ENCODE measurements at places on chromosomes 11 and 22. TPM values are rescaled to one million over a fixed set of nuclear protein-coding genes. Genes with fewer than 3 reads are reported as not detected.

DNA sequence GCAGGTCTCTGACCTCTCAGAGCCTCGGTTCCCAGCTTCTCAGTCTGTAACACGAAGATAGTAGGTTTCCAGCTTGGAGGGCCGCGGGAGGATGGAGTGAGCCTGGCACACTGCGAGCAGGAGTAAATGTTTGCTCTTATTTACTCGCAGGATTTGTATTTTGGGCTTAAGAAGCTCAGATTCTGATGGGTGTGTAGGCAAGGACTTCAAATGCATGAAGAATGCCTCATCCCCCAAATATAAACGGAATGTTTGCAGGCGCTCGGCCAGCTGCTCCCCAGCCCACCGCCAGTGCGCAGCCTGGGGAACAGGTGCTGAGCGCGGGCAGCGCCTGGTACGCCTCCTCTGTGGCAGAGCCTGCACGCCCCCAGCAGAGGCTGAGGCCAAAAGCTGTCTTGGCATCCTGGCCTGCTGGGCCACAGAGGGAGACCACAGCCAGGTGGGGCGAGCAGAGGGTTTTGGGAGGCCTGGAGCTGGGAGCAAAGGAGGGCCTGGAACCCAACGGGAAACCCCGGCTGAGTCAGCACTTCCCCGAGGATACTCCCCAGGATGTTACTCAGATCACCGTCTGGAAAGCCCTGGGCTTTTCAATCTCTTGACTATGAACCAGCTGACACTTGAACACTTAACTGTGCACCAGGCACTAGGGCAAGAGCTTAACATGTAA, 9.4 kb downstream of the EHD1 start:
- DNase-seq: no peak

FGF3 gene
- not detected for total RNA-seq

FXYD6 gene
- total RNA-seq: 59.7 TPM

- peak; percentile 15 for DNase-seq
Observed at GRCh38 chr22:33919391-33920196, 682 bp downstream of the LARGE1 start.

GRCh38 chr11:110773442-110773841, 61.2 kb upstream of the ARHGAP20 start:
- no peak for DNase-seq

TRIM51 gene
- total RNA-seq: not detected

GRCh38 chr11:58647866-58648265, 25.4 kb downstream of the CNTF start:
- DNase-seq: no peak

DNA sequence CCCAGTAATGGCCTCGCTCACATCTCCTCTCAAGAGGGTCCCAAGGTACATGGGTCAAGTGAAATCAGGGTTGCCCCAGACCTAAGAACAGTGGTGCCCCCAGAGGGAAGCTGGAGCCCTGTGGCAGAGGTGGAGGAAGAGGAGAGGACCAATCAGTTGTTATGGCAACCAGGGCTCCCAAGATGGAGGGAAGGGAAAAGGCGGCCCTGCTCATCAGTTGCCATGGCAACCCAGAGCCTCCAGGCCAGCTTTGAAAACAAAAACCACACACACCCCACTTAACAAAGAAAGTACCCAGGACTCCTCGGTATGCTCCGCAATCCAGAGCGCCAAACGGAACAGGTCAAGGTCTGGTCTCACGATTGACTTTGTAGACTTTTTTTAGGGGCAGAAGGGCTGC, 53.5 kb upstream of the SLC35C1 start:
- DNase-seq: no peak

ARHGAP20 gene
- 8.8 TPM for total RNA-seq

DNA sequence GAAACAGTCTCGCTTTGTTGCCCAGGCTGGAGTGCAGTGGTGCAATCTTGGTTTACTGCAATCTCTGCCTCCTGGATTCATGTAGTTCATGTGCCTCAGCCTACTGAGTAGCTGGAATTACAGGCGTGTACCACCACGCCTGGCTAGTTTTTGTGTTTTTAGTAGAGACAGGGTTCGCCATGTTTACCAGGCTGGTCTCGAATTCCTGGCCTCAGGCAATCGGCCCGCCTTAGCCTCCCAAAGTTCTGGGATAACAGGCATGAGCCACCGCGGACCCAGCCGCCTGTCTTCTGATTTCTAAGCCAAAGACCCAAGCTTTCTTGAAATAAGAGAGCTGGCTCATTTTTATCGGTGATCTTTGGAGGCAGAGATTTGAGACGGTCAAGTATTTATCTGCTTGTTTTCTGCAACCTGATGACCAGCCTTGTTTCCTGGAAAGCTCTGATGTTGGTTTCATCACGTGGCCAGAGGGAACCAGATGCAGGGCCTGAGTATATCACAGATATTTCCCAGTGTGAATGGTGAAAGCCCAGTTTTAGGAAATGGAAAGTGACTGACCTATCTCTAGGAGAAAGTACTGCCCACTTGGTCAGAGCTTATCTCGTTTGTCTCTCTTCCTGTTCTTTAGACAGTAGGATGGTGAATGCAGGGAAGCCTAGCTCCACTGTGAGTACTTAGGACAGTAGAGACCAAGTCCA, 5.7 kb upstream of the SIDT2 start:
- no peak for DNase-seq

CCDC81 gene
- total RNA-seq: 0.78 TPM

DNA sequence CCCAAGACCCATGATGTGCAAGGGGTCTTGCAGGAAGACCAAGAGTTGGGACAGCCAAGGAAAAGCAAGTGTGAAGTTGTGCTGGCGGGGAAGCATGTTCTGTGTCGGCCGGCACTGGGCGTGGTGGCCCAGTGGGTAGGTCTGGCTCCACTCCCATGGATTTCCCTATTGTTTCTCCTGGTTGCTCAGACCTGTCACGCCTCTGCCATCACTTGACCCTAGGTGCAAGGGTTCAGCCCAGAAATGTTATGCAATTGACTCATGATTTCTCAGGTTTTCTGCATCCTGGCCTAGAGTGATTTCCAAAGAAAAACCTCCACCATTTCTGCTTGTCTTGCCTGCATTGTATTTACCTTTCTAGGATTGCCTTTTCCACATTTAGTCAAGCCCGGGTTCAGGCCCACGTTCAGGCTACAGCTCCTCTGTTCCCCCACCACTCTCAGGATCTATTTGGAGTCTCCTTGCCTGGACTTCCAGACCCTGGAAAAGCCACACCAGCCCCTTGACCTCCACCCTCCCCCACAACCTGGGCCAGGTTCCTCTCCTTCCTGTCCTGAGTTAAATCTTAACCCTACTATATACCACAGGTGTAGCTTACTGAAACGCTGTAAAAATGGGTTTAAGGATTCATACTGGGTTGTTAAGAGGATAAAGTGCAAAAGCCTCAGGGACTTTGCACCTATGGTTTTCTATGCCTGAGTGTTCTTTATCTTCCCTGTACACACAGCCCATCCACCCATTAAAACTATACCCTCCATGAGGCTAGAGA, 17.5 kb upstream of the FOLR1 start:
- no peak for DNase-seq

- DNase-seq: no peak
Observed at GRCh38 chr22:39932918-39933649, 27.1 kb upstream of the TMA7B start.
